Left kidney (tissue), 8 donors: ENCODE measurements at places on chromosomes 1 and 21.

- DNase-seq = peak; percentile 27
Observed at GRCh38 chr1:93811326-93812065, 67.5 kb downstream of the DNTTIP2 start.

DNA sequence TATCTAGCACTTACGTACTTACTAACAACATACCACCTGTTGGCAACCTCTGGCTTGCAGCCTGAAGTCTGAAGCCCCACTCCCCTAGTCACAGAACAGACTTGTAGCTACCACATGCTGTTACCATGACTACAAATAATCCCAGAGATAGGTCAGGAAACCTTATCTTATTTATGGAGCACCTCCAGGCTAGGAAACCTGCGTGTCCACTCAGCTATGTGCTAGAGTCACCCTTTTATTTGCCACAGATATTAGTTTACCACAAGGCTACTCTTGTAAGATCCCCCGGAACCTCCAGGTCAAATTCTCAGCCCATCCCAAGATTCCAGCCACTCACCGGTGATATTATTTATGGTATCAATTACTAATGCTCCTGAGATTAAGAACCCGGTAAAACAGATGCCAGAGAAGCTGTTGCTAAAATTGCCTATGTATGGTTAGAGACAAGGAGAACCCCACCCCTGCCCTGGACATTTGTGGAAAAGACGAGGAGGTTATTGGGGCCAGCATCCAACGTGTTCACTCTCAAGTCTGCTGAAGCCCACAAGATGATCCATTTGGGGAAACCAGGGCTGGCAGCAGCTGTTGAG, 116.5 kb downstream of the TBX15 start:
- DNase-seq = no peak

DNA sequence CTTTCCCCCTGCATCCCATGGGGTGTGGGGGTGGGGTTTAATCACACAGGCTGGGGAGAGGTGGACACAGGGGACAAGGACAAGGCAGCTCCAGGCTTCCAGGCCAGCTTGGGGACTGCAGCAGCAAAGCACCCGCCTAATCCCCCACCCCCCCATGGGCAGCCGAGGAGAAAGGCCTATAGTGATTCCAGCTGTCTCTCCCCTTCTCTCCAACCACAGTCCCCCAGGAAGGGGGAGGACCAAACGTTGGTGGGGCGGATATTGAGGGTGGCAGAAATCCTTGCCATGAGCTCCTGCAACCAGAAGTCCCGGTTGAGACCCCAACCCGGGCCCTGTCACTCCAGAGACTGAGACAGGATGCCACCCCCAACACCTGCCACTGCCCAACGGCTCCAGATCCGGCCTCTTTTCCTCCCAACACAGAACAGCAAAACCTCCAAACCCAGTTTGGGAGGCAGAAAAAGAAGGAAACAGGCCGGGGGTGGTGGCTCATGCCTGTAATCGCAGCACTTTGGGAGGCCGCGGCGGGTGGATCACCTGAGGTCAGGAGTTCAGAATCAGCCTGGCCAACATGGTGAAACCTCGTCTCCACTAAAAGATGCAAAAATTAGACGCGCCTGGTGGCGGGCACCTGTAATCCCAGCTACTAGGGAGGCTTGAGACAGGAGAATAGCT, 1.7 kb downstream of the EPHA2 start:
- DNase-seq = no peak

- DNase-seq = peak; percentile 51
Observed at GRCh38 chr1:30378991-30379581, 344.3 kb downstream of the MATN1 start.

DNA sequence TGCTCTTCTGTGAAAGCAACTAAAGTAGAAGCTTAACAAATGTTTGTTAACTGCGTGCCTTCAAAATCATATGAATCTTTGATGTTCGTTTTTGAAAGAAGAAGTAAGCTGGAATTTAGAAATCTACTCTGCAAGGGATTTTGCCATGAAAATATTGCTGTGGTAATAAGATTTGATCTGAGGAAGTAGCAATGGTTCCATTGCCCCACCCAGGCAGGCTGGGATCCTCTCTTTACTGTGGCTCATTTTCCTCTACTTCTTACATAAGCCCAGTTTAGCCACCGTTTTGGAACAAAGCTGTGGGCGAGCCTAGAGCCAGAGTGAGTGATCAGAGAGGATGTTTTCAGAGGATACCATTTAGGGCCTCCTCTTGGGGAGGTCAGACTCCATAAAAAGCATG, 20.3 kb upstream of the PTGFRN start:
- no peak for DNase-seq

- no peak for DNase-seq
Observed at GRCh38 chr1:209461168-209461567, 122.3 kb upstream of the CAMK1G start.

DNA sequence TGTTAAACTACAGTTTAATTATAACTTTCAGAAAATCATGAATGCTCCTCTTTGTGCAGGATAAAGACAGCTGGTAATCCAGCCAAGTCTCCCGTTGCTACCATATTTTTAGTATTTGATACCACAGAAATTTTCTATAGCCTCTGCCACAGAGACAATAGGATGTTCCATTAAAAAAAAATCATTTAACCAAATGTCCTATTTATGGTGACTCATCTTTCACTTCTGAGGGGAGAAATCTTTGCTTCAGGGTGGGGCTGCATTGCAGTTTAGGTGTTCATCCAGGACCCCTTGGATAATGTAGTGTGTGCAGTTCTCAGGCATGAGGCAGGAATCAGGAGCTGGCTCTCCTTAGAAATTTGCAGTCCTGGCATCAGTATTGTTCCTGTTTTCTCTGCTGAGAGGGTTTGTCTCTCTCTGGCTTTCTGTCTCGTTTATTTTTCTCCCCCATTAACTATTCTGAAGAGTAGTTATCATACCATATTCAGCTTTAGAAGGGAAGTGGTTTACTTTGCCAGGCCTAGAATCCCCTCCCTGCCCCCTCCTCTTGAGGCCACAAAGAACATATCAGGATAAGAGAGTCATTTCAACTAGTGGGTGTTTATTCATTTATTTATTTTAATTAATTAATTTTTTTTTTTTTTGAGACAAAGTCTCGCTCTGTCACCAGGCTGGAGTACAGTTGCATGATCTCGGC, 3.1 kb downstream of the PRUNE1 start:
- DNase-seq = no peak
